ENCODE measurements at places on chromosomes 3 and 15.

- DNase-seq = no peak
Measured at GRCh38 chr15:98978153-98978552, 29.4 kb downstream of the PGPEP1L start.

DNA sequence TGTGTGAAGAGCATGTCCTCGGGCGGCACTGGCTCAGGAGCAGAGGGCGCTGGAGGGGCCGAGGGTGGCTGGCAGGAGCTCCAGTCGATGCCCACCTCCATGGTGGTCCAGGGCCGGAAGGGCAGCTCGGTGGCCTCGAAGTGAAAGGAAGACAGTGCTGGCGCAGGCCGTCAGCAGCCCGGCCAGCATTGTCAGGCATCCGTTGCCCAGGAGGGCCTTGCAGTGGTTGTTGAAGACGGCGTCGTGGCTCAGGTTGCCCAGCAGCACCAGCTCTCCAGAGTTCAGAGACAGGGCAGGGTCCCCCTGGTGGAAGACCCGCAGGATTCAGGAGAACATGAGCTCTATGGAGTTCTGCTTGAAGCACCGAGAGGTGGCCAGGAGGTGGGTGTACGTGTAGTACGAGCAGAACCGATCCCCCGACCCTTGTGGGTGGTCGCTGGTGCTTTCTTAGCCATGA, 16.5 kb upstream of the SIAH2 start:
- no peak for DNase-seq

- DNase-seq = no peak
Measured at GRCh38 chr15:66422347-66422746, 35.6 kb downstream of the MAP2K1 start.

DNA sequence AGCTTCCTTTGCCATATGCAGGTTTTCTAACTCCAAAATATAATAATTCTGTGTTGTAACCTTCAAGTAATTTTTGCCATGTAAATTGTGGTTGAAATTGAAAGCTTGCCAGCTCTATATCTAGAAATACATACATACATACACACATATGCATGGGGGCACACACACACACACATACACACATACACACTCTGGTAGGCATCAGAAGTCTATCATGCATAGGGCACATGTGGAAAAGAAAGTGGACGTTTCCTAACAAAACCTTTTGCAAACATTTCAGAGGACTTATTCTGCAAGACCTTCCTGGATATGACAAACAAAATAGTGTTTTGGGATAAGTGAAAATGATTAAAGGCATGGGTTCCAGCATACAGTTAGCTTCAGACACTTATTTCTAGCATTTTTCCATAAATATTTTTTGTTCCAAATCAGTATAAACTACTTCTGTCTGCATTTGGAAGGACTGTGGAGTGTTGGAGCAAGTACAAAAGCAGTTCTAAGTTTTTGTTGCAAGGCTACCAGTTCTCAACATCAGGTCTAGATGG, 578.9 kb downstream of the RBMS3 start:
- DNase-seq = no peak

GRCh38 chr3:186990878-186991308, 60.6 kb downstream of the ST6GAL1 start:
- peak; percentile 53 for DNase-seq

DNA sequence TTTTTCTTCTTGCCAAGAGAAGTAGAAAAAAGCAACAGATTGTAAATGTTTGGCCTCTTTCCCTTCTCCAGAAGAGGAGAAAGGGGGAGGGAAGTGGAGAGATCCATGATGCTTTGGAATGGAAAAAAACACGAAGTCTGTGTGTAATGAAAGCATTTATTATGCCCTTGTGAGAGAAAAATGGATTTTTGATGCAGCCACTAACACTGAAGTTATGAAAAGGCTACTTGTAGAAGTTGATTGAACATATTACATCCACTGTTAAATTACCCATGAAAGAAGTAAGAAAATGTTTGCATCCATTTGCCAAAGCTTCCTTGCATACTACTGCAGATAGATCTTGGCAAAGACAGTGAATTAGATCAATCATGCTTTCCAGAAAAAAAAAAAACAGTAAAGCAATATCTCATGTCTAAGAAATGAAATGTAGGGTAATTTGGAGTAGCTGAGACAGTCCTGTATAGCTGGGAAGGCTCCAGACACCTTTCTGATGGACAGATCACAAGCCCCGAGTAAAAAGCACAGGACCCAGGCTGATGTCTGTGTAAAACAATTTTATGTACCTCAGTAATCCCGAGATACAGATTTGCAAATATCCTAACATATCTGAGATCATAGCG, 295.5 kb downstream of the PLOD2 start:
- DNase-seq = no peak

GRCh38 chr3:132503559-132503958, 86.3 kb downstream of the DNAJC13 start:
- no peak for DNase-seq

GRCh38 chr3:23199649-23200048, 3.5 kb upstream of the UBE2E2 start:
- DNase-seq = no peak

DNA sequence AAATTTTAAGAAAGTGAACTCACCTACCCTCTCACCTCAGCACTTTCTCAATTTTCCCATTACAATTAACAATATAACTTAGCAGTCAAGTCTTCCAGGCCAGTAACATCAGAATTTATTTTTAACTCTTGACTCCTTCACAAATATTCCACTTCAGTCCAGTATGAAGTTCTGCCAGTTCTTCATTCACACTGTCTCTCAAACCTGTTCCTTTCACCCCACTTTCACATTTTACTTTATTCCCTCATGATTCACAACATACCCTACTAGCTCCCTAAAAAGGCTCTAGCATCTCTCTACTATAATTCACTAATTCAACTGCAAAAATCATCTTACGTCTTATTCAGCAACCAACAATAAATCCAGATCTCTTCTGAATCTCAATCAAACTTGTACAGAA, 3.8 kb downstream of the GSK3B start:
- DNase-seq = no peak

DNA sequence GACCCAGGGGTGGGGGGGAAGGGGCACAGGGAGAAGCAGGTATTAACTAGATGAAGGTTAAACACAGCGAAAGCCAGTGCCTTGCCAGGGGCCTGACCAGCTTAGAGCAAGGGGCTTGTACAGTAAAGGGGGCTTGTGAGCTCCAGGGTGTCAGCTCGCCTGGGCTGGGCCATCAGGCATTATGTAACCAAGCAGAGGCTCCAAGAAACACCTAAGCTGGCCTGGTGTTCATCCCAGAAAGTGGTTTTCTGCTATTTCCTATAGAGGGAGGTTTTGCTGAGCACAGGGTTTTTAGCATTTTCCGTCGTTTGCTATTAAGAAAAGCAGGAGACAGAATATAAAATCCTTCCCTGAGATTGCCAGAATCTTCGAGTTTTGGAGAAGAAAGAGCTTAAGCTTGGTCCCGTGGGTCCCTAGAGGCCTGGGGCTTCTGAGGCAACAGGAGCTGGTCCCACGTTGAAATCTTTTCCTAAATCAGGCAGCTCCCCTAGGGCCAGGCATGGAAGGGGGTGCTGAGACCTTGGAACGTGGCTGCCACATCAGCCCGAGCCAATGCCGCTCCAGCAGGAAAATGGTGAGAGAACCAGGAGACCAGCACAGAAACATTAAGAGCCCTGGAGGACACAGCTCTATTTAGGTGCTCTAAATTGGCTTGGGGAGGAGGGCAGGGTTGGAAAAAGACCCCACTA, 71.4 kb downstream of the ISG20 start:
- no peak for DNase-seq

DNA sequence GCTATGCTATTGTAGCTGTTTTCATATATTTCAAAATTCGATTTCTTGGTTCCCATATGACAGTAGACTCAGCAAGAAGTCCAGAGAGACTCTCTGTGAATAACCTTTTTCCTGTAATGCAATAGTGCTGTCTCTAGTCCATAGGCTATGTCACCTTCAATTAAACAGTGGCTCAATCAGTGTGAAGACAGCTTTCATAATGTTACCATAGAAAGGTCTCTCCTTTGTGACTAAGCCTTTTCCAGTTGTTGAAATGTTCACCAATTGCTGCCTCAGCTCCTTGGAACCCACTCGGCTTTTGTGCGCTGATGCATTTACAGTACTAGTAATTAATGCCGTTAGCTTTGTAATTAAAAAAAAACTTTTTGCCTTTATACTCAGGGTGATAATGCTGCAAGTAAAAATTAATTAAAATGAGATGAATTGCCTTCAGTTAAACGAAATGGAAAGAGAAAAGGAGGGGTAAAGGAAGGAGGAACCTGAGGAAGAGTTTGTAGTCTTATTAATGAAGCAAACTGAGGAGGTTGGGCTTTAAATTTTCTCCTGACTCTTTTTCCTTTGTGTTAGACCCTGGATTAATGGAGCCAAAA, 214.8 kb downstream of the LSAMP start:
- DNase-seq = no peak

DNA sequence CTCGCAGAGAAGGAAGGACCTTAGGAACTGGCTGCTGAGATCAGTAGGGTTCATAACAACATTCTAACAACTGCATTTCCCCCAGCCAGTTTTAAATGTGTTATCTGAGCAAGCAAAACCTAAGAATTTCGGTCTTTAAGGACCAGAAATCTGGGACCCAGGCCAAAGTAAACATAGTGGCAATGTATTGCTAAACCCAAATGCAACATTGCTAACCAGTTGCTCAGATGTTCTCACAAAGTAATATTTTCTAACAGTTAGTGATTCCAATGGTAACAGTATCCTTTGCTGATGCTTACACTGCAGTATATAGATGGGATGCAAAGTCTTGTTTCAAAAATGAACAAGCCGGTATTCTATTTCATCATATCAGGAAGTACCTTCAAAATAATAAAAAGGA, 254.3 kb downstream of the RYR3 start:
- peak; percentile 10 for DNase-seq

GRCh38 chr3:89217148-89217685, 109.8 kb downstream of the EPHA3 start:
- no peak for DNase-seq

DNA sequence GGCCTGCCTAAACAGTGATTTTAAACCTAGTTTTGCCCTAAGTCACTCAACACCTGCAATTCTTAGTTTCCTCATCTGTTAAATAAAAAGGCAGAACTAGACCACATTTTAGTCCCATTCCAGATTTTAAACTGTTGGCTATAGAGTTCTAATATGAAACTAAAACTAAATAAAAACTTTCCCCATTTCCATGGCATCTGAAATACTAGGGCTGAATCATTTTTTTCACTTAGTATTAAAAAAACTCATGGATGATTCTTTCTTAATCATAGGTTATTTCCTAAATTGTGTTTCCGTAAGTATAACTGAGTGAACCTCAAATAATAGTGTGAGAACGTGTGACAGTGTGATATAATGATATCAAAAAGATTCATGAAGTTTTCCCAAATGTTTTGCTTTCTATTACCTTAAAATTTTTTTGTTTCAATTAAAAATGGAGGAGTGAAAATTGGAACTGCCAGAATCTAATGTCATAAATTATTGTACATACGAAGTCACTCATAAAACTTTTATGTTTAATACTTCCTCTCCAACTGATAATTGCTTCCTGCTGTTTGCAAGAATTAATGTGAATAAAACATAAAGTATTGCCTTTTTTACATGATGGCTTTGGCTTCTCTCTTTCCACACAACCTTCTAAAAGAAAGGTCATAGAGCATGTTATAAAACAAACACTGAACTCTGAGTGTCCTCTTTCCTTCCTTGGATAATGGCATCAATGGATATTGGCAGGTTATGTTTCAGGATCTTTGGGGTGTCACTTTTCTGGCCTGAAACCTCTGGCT, 315.1 kb upstream of the MME start:
- DNase-seq = no peak

GRCh38 chr3:187987924-187988323, 166.0 kb upstream of the LPP start:
- DNase-seq = no peak

DNA sequence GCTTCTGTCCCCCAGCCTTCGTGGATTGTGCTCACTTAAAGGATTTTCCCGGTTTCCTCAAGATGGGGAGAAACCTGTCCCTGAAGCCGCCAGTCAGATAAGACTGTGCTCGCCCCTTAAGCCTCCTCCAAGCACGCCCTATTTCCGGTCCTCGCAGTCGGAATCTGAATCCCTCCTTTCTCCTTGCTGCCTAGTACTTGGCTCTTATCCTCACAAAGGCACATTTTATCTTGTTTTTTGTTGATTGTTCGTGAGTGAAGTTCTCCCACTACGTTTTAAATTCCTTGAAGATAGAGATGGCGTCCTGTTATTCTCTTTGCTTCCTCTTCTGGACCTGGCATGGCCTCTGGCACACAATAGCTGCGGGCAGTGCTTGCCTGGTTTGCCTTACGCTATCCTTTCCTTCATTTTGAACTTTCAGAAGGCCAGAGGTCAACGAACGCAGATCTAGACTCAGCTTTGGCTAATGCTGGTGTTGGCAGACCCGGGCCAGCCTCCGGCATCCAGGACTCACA, 1.7 kb downstream of the CLDN11 start:
- peak; percentile 13 for DNase-seq

DNA sequence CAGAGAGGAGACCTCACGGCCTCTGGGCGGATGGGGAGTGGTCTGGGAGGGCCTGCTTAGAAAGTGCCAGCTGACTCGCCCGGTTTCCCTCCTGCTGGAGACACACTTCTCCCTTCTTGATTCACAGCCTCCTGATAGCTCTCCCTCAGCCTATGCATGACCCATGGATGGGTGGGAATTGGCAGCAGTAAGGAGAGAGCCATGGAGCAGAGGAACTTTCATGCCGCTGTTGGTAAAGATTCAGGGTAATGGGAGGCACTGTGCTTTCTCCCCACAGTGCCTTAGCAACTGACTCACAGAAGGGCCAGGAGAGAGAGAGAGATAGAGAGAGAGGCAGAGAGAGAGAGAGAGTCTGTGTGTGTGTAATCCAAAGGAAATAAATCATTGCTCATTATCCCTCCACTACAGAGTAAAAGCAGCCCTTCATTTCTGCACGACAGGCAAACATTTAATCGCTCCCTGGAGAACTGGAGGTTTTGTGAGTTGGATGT, 82.8 kb downstream of the SEMA5B start:
- no peak for DNase-seq

- no peak for DNase-seq
Measured at GRCh38 chr3:106809623-106810299, 567.5 kb upstream of the CCDC54 start.

GRCh38 chr3:161576714-161577510, 80.3 kb downstream of the OTOL1 start:
- DNase-seq = no peak
